ENCODE measurements at places on chromosomes 1 and 21.
A peak's percentile ranks its signal among the peaks of the same experiment; 100 is the strongest.

GRCh38 chr1:39408641-39409054 is 82.8 kb upstream of the BMP8A start:
- peak; percentile 82 for DNase-seq

DNA sequence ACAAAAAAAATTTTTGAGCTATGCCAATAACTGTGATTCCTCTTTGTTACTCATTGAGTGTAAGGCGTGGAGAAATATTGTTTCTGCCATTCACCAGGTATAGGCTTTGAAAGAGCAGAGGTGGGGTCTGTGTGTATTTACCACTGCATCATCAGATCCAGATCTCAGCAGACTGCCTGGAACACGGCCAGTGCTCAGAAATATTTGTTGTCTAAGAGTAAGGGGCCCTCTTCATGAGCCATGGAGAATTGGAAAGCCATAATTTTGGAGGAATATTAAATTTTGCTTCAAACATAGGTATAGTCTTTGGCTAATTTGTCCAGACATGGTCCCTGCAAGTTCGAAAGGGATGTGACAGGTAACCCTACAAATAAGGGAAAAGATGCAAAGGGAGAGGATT is 231.3 kb upstream of the IRF2BP2 start:
- DNase-seq = no peak

GRCh38 chr1:208528578-208529240 is 284.5 kb upstream of the PLXNA2 start:
- no peak for DNase-seq

GRCh38 chr1:226983992-226984364 is 43.9 kb downstream of the COQ8A start:
- DNase-seq = no peak

- DNase-seq = peak; percentile 22
Measured at GRCh38 chr1:20440785-20441200, 45.2 kb downstream of the CAMK2N1 start.

- DNase-seq = no peak
Measured at GRCh38 chr1:246607462-246607861, 41.2 kb downstream of the CNST start.

DNA sequence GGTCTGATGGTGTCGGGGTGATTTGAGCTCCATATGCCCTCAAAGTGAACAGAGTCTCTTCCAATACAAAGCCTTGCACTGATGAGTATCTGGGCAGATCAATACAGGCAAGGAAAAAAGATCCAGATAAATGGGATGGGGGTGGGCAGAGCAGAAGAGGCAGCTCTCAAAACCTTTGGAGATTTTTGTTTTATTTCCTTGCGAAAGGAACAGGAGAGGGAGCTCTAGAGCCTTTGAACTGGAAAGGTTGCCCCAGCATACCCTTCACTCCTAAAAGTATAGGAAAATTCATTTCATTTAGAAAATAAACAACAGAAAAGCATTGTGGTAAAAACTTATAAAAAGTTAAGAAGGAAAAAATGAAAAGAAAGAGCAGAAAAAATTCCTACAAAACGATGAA is 31.4 kb upstream of the OLIG2 start:
- no peak for DNase-seq

DNA sequence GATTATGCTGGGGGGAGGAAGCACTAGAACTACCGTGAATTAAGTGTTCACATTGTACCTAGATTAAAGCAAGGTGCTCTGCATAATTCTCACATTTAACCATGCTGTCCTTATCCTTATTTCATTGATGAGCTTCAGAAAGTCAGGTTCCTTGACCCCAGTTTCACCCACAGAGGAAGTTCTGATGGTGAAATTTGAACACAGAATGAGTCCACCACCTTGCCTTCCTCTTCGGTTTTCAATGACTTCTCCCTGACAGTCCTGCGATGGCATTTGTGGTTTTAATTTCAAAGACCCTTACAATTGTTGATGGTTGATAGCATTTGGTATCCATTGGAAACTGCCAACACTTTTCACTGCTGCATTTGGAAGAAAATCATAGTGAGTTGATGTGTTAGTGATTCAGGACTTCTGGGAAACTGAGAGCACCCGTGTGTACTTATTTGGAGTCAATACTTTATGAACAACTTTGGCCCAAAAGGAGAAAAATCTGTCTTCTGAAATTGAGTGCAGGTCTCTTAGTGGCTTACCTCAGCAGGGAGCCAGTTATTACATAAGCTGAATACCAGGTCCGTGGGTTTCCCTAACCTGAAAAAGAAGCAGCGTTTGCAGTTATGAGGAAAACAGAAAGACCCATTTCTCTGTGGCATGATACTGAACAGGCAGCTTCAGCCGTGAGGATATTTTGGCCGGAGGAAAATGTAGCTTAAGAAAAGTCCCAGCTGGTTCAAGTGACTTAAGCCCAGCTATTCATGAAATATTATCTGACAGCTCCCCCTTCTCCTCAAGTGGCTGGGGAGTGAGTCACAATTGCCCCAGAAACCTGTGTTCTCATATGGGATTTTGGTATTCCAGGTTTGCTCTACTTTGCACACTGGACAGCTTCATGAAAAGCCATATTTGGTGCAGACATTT is 47.5 kb downstream of the ROR1 start:
- DNase-seq = no peak

GRCh38 chr1:46802081-46802480 is 3.2 kb downstream of the CYP4B1 start:
- DNase-seq = no peak

- no peak for DNase-seq
Measured at GRCh38 chr1:232627645-232628334, 2.1 kb downstream of the SIPA1L2 start.

- no peak for DNase-seq
Measured at GRCh38 chr1:24966121-24966723, 36.1 kb upstream of the RUNX3 start.

DNA sequence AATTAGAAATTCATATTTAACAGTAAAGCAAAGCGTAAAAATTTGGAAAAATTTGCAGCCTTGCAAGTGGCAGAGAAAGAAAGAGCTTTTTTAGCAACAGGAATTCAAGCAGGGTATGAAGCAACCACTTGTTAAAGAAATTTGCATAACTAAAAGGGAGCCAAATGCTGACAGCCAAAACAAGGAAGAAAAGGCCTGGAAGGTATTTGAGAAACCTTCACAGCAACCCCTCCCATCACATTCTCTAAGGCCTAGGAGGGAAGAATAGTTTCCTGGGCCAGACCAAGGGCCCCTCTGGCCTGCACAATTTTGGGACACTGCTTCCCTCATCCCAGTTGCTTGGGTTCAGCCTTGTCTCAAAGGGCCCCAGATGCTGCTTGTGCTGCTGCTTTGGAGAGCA is 672.4 kb upstream of the TMPRSS15 start:
- no peak for DNase-seq

DNA sequence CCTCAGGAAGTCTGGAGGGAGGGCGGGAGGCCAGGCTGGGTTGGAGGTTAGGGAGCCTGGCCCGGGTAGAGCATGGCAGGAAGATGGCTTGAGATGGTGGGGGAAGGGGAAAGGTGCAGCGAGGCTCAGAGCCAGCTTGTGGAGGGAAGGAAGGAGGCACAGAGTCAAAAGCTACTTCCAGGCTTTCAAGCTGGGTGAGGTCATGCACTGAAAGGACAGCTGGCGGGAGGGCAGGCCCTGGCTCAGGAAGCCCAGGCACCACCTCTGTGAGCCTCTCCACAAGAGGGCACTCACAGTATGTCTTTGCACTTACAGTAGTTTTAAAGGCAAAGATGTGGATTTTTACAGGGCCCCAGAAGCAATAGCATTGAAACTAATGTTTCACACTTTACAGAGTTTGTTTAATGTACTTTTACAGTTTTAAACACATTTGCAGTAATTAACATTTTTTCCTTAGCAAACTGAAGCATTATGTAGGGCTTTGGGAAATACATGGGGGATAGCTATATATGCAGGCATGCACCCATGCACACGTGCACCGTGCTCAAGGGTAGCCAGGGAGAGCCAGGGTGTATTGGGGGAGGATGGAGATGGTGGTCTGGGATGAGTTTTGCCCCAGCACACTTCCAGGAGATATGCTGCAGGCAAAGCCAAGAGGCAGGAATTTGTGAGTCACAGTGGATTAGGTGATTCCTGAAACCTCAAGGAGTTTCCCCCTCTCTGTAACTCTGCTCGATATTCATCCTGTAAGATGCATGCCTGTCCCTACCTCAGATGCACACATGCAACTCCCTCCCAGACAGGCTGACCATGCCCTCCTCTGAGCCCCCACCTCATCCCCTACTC is 6.1 kb upstream of the ADAM15 start:
- peak; percentile 44 for DNase-seq

DNA sequence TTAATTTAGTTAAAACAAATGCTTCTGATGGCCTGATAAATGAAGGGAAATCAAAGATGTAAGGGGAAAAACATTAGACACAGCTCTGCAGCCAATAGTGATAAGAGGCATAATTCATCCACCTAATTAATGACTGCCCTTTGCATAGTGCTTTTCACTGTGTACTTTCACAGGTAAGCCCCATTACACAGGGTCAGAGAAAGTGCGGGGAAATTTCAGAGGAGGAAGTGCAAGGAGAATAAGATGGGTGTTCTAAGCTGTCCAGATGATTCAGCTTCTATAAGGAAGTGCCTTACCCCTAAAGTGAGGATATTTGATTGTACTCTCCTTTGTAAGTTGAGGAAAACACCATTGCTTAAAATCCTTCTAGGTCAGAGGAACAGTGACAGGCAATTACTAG is 88.0 kb downstream of the NR5A2 start:
- DNase-seq = no peak

DNA sequence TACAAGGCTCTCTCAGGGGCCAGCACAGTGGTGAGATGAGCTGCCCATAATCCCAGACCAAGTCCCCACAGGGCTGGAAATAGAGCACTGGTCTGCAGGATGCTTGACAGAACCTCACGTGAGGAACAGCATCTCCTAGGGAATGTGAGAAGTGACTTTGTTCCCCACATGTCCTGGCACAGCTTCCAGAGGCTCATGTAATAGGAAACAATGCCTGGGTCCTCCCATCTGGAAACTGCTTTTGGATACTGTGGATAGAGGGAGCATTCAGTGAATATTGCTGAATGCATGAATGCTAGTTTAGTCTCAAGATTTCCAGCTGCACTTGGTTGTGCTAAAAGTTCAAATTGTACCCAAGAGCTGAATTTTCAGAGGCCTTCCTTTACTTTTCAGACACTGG is 146.2 kb downstream of the TNR start:
- no peak for DNase-seq

GRCh38 chr1:196418772-196419171 is 189.5 kb downstream of the KCNT2 start:
- DNase-seq = no peak

GRCh38 chr1:18322368-18323032 is 158.2 kb upstream of the KLHDC7A start:
- DNase-seq = no peak

DNA sequence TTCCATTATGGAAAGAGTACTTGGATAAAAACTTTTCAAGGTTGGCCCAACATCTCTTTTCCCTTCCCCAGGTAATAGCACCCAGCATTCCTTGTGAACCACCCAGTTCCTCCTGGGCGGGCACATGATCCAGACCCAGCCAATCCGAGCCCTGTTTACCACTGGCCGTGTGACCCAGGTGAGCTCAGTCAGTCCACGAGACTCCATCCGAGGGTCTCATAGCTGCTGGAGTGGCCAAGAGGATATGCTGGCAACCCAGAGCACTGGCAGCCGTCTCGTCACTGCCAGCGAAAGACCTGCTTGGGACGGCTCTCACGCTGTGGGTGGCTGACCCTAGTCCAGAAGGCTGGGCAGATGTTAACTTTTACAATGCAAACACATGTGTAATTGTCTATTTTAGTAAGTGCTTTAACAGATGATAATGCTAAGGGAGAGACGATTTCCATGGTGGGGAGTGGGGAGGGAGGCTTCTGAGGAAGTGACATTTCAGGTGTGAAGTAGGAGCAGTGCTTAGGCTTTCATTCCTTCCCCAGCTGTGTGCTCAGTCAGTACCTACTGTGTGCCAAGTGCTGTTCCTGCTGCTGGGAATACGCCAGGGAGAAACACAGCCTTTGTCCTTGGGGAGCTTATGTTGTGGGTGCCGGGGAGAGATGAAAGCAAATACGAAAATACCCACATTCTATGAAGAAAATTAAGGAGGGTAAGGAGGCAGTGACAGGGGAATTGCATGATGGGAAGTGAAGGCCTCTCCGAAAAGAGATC is 24.5 kb downstream of the PARK7 start:
- DNase-seq = no peak

DNA sequence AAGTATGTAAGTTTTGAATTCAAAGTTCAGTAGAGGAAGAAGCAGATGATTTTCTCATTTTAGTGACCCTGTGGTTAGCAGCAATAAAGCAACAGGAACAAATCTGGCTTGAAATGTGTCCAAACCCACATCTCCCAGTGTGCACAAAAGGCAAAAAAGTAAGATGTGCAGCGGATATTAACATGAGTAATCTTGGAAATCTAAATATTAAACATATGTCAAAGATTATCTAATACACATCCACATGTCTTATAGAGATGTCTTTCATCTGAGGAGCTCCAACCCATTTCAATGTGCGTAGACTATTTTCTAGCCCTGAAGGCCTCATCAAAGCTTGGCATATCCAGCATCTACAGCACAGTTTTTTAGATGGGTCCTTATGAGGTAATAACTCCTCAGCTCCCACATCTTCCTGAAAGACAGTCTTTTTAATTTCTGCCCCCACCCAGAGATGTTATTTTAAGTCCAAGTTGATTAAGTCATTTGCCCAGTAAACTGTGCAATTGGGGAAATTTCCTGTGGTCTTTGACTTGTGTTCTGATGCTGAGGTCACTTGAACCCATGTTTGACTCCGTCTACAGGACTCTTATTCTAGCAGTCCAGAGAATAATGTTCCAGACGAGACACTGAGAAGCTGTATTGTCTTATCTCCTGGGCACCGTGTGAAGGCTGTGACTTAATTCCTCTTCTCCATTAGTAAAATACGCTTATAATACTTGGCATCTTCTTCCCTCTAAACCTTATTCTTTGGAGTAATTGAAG is 73.7 kb downstream of the LMO4 start:
- no peak for DNase-seq

- DNase-seq = no peak
Measured at GRCh38 chr1:84225646-84226045, 75.9 kb upstream of the SAMD13 start.

Measured in T-cell (primary cell).